ENCODE measurements at places on chromosomes 7 and 10. TPM values are rescaled to one million over a fixed set of nuclear protein-coding genes. Genes with fewer than 3 reads are reported as not detected.

DNAJC2 gene
- total RNA-seq: 17.7 TPM

CALCR gene
- under 0.01 TPM for total RNA-seq

MMD2 gene
- not detected for total RNA-seq

MTPN gene
- 138 TPM for total RNA-seq

CYP17A1 gene
- total RNA-seq: not detected

AS3MT gene
- total RNA-seq: 5.2 TPM

OR2A42 gene
- total RNA-seq: under 0.01 TPM

NPC1L1 gene
- total RNA-seq: not detected

LRMDA gene
- under 0.01 TPM for total RNA-seq

MRPL32 gene
- 46.6 TPM for total RNA-seq

EBF3 gene
- total RNA-seq: 6.0 TPM

PTPRZ1 gene
- total RNA-seq: 0.43 TPM

LEP gene
- not detected for total RNA-seq
